Stimulated activated CD4-positive, alpha-beta T cell treated with anti-CD3 and anti-CD28 coated beads, Interleukin-15, amount 100 ng/mL, for 24 hours (primary cell): ENCODE measurements at places on chromosomes 7 and 10.

- DNase-seq, result peak; percentile 51
Observed at GRCh38 chr10:89414879-89415821, 782 bp downstream of the IFIT5 start.

DNA sequence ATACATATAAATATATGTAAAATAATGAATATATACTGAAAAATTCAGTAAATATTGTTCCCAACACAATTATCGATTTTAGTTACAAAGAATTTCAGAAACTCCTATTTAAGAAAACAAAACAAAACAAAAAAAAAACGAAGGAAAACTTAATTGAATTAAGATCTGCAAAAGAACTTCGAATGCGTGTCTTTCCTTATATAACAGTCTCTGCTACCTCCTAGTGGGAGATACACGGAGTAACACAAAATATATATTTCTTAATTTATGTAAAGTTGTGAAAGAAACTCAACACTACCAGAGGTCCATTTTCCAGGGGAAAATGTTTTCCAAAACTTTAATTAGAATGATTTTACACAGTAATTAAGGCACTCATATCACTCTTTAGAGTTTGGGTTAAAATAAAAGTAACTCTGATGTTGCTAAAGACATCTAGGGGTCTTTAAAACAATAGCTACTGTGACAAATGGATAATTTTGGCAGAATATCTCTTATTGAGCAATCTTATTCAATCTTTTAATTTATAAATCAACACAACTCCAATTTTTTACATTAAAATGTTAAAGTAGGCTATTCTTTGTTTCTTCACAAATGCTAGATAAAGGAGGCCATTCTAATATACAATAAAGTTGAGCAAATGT, 41.6 kb downstream of the NEBL start:
- DNase-seq, result no peak

DNA sequence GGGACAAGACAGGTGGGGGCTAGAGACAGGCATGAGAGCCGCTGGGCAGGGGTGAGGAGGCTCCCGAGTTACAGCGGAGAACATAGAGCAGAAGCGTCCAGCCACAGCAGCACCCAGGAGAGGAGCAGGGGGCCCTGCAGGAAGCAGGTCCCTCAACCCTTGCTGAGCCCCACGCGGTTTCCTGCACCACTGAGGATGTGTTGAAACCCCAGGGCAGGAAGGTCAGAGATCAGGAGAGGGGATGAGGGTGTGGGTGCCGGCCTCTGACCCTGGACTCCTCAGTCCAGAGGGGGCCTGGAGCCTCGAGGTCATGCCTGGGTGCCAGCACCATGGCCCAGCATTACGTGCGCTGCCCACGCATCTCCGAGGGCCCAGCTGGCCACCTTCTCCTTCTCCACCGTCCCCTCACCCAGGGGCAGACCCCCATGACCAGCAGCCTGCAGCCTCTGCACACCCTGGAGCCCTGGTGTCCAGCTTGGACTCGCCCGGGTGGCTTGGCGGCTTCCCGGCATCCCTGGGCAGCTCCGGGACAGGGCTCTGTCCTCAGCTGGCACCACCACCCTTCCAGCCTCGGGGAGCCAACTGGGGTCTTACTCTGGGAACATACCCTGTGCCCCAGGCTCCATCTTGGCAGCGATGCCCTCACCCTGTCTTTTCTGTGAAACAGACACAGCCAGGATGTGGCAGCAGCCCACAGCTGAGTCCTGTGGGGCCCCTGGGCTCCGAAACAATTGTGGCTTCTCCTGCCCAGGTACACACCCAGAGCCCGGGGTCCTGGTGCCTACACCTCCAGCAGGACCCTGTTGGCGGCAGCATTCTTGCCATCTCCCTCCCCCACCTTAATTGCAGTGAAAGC, 52.0 kb downstream of the STK32C start:
- no peak for DNase-seq

DNA sequence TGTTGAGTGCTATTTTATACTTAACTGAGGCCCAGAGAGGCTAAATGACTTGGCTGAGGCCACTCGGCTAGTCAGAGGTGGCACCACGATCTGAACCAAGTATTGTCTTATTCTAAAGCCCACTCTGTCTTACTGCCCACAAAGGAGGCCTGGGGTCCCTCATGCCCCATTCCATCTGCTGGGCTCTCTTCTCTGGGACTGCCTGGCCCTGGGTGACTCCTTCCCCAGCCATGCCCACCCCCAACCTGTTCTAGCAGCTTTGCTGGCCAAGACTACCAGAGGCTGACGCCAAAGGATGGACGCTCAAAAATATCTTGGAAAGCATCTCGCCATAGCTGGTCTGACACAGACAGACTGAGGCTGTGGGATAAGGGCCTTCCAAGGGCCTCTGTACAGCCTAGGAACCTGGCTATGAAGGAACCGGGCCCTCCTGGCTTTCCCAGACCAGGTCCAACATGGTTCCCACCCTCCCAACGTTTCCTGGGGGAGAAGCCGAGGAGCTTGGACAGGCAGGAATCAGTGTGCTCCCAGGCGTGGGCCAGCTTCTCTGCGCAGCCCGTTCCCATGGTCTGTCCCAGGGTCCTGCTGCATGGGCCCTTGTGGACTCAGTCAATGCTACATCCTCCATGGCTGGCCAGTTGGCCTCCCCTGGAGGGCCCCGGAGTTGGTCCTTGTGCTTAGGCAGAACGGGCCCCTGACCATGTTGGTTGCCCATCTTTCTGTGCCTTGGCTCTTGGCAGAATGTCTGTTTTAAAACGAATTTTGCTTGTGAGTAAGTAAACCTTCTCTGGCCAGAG, 11.7 kb downstream of the HSPA12A start:
- no peak for DNase-seq

GRCh38 chr10:101161494-101162299, 30.6 kb downstream of the TLX1 start:
- peak; percentile 75 for DNase-seq

DNA sequence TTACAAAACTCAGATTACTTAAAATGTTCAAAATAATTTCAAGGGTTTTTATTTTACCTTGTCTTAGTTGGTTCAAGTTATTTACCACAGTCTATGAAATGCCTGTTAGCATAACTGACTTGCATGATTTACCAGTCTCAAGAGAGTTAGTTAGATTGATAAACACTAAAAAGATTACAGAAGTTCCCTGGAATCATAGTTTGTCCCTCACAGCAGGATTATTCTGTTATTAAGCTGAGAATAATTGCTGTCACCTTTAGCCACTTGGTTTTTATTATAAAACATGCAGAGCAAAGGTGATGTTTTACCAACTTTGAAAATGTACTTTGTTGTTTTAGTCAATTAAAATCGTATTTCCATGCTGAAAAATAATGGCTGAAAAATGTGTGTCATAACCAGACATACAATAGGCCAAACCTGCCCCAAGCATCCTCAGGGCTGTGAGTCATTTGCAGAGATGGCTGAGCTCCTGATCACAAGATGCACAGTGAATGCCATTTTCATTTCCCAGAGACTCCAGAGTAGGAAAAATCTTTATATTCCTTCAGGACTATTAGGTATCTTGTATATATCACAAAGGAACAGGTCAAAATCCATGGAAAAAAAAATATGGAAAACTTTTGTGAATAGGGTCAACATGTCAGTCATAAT, 87.8 kb upstream of the DKK1 start:
- no peak for DNase-seq

DNA sequence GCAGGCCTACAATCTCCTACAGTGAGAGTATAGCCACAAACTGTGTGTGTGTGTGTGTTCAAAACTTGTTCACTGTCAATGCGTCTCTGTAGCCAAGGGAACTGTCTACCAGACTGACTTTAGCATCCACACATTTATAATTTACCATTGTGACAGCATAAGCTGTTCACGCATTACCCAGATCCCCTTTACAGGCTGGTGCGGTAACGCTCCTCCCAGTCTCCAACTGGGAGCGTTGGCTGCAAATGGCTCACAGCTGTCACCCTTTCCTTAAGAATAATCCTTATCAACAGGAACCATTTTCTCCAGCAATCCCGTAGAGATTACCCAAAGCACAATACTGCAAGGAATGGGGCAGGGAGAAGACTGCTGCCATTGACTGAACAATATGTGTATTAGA, 199.5 kb downstream of the GPAM start:
- no peak for DNase-seq

- DNase-seq, result no peak
Observed at GRCh38 chr10:12608761-12609160, 259.4 kb downstream of the CAMK1D start.

- no peak for DNase-seq
Observed at GRCh38 chr7:112362053-112362650, 88.1 kb upstream of the IFRD1 start.

DNA sequence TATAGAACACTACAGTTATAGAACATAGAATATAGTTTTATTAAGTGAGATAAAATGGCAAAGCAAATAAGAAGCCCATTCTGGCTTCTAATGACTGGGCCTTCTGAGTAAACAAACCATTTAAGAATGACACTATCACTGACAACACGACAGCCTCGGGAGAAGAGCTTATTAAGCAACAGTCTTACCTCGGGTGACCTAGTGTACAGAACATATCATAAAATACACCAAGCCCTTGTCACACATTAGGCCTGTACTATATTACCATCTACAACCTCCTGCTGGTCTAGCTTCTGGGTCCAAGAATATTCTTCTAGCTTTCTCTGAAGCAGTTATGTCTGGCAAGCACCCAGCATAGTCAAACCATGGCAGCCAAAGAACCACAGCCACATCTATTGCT, 32.0 kb downstream of the CCDC186 start:
- no peak for DNase-seq

- DNase-seq, result no peak
Observed at GRCh38 chr10:24930427-24930826, 22.0 kb downstream of the PRTFDC1 start.
